SHP77 treated with DMSO at 0.1 percent for 48 hours (cell line): ENCODE measurements at places on chromosomes 13 and 19.
A peak's percentile ranks its signal among the peaks of the same experiment; 100 is the strongest.

DNA sequence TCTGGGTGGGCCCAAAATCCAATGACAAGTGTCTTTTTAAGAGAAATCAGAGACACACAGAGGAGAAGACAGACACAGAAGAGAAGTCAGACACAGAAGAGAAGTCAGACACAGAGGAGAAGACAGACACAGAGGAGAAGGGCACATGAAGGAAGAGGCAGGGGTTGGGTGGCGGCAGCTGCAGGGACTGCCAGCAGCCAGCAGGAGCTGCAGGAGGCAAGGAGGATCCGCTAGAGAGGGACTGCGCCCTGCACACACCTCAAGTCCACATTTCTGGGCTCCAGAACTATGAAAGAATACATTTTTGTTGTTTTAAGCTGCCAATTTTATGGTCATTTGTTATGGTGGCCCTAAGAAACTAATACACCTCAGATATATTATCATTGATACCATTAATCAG, 140.6 kb downstream of the ZIC5 start:
- DNase-seq, result no peak

GRCh38 chr13:44051405-44051804, 171.7 kb downstream of the LACC1 start:
- no peak for DNase-seq

- no peak for DNase-seq
These were observed 369.2 kb downstream of the PCDH9 start for GRCh38 chr13:66860878-66861417.

- no peak for DNase-seq
These were observed 4.2 kb upstream of the RGL3 start for GRCh38 chr19:11423164-11423790.

DNA sequence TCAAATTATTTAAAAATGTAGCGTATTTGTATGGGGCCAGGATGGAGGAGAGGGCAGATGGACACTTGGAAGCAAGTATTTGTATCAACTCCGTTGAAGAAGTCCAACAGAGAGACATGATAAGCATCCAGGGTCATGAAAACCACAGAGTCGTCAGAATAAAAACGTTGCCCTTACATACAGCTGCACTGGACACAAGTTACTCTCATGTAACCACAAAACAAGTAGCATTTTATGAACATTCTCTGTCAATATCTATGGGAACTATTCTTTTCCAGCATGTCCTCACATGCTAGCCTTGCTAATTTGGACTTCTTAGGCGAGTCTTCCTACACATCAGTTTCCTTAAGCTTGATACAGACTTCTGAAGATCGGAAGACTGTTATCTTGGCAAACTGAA, 35.0 kb downstream of the EFNB2 start:
- DNase-seq, result no peak

DNA sequence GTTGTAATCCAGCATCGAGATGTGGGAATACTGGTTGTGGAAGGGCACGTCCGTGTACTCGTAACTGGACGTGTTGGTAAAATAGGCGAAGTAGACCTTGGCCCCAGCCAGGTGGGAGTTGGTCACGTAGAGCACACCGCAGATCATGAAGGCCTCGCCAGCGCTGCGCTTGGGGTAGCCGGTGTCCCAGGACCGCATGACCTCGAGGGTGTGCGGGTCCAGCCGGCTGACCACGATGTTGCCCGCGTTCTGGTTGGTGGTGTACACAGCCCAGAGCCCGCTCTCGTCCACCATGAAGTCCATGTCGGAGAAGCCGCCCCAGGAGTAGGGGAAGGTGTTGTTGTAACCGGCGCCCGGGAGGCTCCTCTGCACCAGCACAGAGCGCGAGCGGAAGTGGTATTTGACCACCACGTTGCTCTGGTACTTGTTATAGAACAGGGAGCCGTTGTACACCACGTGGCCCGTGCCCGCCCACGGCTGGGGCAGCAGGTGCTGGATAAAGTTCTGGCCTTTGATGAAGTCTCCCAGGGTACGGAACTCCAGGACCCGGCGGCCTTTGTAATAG, 19.2 kb downstream of the PIN1 start:
- DNase-seq, result no peak

DNA sequence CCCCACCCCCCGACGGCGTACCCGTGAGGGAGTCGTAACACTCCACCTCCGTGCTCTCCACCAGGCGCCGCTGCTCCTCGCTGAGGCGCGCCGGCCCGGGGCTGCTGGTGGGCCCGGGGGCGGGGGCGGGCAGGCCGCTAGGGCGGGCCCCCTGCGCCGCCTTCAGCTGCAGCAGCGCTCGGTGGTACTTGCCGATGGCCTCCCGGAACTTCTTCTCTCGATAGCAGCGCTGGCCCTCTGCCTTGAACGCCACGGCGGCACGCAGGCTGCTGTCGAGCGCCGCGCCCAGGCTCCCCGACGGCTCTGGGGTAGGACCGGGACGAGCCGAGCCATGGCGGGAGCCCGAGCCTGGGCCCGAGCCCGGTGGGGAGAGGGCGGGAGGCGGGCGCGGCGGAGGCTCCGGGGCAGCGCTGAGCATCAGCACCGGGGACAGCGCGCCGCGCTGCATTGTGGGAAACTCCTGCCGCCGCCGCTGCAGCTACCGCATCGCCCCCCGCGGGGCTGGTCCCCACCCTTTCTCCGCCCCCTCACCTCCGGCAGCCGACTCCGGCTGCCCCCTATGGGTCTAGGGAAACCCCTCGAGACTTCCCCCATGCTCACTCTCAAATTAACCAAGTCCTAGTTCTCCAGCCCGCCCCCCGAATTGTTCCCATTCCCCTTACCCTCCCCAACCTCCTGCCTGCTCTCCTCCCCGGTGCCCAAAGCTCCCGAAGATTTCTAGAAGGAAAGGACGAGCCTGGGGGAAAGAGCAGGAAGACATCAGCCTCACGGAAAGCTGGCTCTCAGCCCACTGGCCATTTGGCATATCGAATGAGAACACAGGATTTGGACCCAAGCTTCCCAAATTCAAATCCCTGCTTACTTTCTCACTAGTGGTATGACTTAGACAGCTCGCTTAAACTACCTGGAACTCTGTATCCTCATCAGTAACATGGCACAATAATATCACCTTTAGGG, at the start of gene TTC9B:
Gene TTC9B (minus strand): TSS at position 451 of the 957 bp plus-strand sequence. CDS start 3 bp downstream, at position 448.
- no peak for DNase-seq

DNA sequence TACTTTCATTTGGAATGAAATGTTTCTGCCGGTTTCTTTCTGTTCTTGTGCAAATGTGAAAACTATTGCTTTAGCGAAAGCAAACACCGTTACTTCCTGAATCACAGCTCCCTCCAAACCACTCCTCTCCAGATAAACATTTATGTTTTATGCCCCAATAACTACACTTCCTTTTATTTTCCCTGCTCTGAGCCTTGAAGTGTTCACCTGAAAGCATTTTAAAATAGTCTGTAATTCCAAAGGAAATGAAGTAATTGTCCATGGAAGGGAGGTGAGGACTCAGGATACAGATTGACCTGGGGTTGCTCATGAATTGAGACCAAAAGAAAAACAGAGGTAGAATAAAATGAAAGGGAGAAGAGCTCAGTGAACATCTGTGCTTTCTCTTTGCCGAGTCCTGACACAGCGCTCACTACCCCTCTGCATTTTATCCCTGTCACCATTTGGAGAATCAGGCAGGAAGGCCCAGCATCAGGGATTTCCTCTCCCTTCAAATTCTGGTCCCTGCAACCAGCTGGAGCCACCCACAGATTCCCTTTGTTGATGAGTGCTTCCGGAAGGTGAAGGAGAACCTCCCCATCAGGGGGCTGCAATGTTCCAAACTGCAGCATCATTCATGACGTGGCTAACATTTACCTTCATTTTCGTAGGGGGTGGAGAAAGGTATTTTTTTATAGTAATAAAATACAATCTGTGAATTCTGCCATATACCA, 171.9 kb downstream of the ITGBL1 start:
- DNase-seq, result peak; percentile 47

- no peak for DNase-seq
These were observed 12.3 kb downstream of the ZNF507 start for GRCh38 chr19:32357720-32358119.

GRCh38 chr13:100659578-100659977, 15.0 kb downstream of the TMTC4 start:
- no peak for DNase-seq

GRCh38 chr19:39130337-39131254, 5.0 kb downstream of the PAK4 start:
- DNase-seq, result no peak

- DNase-seq, result no peak
These were observed 493 bp downstream of the YIPF2 start for GRCh38 chr19:10927730-10928562.

DNA sequence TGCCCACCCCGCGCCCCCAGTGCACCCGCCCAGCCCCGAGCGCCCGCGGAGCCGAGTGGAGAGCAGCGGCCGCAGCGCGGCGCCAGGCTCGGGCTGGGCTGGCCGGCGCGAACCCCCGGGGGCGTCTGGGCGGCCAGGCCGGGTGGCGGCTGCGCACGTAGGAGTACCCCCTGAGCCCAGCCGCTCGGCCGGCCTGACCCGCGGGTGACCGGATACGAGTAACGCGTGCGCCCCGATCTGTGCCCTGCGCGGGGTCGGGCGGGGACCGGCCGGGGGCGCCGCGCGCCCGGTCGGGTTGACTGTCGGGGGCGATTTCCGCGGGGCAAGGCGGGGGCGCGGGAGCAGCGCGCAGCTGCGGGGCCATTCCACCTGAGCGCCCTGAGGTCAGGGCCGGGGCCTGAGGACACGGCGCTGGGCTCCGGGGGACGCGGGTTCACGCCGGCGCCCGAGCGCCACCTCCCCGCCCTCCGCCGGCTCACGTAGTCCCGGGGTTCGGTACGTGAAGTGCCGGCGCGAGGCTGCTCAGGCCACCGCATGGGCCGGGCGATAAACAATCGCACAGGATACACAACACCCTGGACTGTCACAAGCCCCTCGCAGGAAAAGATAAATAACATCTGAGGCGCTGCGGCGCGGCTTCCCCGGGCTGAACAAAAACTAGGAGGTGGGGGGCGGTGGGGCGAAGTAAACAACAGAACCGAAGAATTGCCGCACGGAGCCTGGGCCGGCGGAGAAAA, 37.6 kb upstream of the FLT1 start:
- no peak for DNase-seq

- no peak for DNase-seq
These were observed 19.8 kb upstream of the ISYNA1 start for GRCh38 chr19:18457483-18458331.

GRCh38 chr19:42151782-42152684, 19.8 kb upstream of the POU2F2 start:
- no peak for DNase-seq

DNA sequence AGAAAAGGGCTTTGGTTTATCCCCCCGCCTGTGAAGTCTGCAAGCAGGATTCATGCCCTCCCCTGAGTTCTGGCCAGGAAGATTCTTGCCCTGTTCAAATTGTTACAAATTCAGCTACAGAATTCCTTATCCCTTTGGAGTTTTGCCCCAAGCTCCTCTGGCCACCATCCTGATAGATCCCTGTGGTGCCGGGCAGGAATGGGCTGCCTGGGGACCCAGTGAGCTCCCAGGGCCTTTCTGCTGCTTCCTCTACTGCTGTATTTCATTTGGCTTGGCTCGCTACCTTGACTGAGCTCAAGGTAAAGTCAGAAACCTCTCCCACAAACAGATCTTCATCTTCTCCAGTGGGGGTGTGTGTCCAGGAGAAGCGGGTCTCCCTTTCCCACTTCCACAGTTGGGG, 194.6 kb upstream of the NBEA start:
- peak; percentile 22 for DNase-seq

GRCh38 chr13:106383791-106384190, 151.7 kb downstream of the EFNB2 start:
- no peak for DNase-seq

DNA sequence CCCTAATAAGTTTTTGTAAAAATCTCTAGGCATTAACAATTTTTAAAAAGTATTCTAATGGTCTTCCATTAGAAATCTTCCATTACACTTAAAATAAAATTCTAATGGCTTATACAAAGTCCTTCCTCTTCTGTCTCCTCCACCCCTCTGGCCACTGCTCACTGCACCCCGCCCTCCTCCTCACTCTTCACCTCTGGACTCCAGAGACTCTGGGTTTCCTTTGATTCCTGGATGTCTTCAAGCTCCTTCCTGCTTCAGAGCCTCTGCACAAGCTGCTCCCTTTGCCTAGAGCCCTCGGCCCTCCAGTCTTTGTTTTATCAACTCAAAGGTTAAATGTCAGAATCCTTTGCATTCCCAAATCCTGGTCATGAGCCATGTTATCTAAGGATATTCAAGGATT, 20.8 kb downstream of the TNFSF14 start:
- DNase-seq, result no peak

DNA sequence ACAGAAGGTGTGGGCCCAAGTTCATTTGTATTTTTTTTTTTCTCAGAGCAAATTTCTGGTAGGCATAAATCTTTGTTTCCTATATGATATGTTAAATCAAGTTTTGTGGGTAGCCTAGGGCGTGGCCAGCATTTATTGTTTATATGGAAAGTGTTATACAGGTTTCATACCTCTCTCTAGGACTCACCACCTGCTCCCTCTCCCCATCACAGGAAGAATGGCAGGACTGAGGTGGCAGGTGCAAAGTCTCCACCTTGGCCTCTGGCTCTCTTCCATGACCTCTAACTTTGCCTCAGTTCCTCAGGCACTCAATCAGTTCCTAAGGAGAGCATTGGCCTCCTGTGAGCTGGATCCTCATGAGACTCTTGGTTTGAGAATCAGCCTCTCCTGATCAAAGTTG, 172.3 kb upstream of the TSC22D1 start:
- DNase-seq, result no peak

GRCh38 chr19:29673451-29674371, 8.4 kb downstream of the PLEKHF1 start:
- DNase-seq, result no peak

DNA sequence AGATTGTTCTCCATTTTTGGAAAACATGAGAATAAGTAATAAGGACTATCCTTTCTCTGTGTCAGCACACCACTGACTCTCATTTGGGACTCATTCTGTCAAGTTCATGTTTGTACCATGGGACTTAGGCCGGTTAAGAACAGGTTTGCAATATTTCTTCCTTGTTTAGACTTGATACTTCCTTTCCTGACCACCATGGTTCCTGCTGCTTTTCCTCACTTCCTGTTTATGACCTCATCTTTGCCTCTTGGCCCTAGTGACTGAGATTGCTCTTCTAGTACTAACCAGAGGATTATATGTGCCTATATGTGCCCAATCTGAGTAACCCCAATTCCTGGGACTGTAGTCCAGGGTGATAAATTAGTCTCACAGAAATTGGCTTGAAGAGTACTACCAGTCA, 32.5 kb upstream of the NDFIP2 start:
- DNase-seq, result no peak

DNA sequence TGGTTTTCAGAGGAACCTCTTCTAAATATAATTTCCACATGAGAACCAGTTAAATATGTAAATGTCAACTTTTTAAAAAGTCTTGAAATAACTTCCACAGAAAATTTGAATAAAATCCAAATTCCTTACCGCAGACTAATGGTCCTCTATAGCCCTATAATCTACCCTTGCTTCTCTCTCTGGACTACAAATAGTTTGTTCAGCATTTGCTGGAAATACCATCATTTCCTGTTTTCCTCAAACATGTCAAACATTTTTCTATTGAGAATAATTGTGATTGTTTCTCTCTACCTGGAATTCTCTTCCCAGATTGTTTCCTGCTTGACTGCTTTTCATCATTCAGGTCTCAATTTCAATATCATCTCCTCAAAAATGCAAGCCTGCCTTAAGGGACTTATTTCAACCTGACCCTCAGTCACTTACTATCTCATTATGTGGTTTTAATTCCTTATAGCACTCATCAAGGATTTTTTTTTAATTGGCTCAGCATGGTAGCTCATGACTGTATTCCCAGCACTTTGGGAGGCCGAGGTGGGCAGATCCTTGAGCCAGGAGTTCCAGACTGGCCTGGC, 898.9 kb upstream of the MIR17HG start:
- DNase-seq, result no peak
